NCI-H345 (cell line): ENCODE measurements at places on chromosomes 12 and 14.
A peak's percentile ranks its signal among the peaks of the same experiment; 100 is the strongest.

DNA sequence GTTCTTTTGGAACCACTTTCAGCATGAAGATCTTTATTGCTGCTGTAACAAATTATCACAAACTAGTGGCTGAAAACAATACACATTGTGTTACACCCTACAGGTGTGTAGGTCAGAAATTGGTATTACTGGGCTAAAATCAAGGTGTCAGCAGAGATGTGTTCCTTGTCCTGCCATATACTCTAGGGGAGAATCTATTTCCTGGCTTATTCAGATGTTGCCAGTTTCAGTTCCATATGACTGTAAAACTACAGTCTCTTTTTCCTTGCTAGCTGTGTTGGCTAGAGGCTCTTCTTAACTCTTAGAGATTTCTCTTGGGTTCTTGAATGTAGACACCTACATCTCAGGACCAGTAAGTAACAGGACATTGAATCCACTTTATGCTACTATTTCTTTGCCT, 215.6 kb upstream of the PPFIA2 start:
- DNase-seq: no peak

DNA sequence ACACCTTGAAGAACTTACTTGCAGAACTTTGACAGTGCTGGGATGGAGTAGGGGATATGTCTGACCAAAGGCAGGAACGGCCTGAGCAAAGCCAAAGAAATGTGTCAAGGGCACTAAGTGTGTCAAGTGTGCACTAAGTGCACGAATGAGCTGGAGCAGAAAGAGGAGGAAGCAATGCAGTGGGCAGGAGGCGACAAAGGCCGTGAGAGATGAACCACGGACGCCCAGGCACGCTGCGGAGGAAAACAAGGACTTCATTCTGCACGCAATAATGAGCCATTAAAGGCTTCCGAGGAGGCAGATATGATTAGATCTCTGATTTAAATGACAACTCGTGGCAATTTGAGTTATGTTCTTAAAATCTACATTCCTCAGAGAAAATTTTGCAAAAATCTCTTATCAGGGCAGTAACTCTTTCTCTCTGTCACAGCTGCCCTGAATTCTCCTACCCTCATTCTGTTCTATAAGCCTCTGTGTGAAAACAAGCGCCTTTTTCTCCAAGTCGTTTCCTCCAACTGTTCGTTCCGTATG, 25.3 kb downstream of the GRIN2B start:
- no peak for DNase-seq

GRCh38 chr12:60863421-60863820, 1267.6 kb downstream of the SLC16A7 start:
- no peak for DNase-seq

DNA sequence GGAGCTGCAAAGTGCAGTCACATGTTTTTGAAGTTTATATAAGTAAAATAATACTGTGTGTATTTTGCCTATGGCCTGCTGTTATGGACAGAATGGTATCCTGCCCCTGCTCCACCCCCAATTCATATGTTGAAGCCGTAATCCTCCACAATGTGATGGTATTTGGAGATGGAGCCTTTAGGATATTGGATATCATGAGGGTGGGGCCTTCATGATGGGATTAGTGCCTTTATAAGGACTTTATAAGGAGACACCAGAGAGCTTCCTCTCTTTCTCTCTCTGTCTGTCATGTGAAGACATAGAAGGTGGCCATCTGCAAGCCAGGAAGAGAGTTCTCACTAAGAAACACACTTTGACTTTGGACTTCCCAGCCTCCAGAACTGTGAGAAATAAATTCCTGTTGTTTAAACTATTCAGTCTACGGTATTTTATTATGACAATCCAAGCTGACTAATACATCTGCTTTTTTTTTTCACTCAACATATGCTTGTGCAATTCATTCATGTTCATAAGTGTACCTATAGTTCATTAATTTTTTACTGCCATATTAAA, 3.1 kb upstream of the CHPT1 start:
- no peak for DNase-seq

DNA sequence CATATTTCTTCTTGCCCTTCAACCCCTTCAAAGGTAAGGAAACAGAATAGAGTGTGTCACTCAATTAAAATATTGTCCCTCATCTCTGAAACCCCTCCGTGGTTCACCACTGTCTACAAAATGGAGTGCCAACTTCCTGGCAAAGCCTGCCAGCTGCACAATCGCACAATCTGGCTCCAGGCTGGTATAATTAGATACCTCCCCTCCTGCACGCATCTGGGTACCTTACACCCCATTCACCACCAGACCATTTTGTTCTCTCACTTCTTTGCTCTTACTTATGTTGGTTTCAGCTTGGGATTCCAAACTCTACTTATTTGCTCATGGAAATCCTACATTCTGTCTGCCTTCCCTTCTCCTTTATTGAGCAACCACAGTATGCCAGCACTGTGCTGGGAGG, 314.9 kb downstream of the NUAK1 start:
- no peak for DNase-seq

GRCh38 chr14:102717276-102717675, 60.0 kb upstream of the TRAF3 start:
- DNase-seq: no peak

GRCh38 chr14:63924375-63924774, 71.6 kb downstream of the SYNE2 start:
- DNase-seq: no peak

DNA sequence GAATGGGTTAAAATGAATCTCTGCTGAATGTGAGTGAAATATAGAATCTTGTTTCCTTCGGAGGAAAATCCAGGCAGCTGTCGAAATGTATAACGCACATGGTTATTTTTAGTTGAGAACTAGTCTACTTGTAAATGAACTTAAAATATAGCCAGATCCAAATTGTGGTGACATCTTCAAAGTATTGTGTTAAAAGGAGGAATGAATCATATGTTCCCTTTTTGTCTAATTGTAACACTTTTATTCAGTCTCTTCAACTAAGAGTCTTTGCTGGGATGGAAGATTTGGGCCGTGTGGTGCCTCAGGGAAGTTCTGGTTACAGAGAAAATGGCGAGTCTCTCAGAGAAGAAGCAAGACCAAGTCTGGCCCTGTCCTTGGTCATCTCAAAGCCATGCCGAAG, 82.5 kb downstream of the SLC4A8 start:
- no peak for DNase-seq

- DNase-seq: no peak
Measured at GRCh38 chr14:68124979-68125731, 305.6 kb downstream of the RAD51B start.

GRCh38 chr14:96309896-96310330, 53.2 kb downstream of the ATG2B start:
- DNase-seq: no peak

GRCh38 chr12:47155457-47156166, 75.9 kb upstream of the AMIGO2 start:
- no peak for DNase-seq

DNA sequence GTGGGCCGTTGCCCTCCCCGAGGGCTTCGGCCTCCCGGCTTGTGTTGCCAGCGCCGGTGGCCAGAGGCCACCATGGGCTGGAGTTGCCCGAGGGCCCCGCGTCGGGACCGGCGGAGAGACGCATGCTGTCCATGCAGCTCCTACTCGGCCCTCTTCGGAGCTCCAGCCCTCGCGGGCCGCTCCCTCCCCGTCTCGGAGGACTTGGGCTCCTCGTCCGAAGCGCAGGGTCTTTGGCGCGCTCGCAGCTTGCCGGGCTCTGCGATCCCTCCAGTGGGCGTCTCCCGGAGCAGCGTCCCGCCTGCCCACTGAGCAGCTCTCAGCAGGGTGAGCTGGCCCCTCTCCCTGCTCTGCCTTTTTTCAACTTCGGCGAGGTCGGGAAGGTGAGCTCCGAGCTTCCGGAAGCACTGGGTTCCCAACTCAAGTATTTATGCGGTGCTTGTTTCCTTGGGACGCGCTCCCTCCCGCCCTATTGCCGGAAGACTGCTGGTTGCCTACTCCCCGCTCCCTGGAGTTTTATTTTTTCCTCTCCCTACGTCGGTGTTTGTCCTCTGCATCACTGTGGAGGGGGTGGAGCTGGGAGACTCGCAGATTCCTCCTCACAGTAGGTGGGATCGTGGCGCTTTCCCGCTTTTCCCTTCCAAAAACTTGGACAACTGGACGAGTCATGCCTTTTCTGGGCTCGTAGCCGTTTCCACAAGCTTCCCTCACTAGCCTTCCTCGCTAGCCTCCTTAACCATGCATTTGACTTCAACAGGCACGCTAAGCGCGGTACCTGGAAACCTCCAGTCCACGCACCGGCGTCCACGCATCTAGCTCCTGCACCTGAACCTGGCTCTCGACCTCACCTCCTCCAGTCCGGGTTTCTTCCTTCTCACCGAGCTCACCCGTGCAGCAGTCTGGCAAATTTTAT, at the start of gene AVPR1A:
Gene AVPR1A, minus strand, starts transcription at position 489 of the 910 bp plus-strand sequence. Its CDS starts 365 bp downstream, at position 124.
- peak; percentile 65 for DNase-seq

GRCh38 chr12:26374934-26375680, 179.7 kb downstream of the SSPN start:
- no peak for DNase-seq

DNA sequence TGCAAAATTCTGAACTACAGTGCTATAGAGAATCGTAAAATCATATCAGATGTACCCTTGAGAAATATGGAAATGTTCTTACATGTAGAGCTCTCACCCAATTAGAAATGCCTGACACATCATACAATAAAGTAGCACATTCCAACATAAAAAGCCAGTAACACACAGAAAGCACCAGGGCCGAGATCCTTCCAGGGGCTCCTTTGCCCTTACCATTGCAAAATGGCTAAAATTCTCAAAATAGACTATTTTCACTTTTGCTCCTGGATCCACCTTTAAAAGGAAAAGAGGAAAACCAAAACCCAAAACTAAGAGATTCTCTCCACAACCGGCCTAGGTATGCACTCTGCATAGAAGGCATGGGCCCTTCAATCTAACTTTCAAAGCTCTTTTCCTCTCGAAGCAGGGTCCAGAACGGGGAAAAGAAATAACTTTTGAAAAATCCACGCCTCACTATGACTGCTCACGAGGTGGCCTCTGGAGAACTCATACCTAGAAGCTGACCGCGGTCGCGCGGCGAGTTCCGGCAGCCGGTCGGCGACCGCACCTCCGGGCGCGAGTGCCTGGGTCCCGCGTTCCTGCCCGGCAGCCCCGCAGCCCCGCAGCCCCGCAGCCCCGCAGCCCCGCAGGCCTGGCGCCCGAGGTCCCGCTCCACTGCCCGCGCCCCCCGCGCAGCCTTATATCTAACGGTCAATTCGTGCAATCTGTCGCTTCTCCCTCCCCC, 2.7 kb downstream of the OTX2 start:
- DNase-seq: no peak

DNA sequence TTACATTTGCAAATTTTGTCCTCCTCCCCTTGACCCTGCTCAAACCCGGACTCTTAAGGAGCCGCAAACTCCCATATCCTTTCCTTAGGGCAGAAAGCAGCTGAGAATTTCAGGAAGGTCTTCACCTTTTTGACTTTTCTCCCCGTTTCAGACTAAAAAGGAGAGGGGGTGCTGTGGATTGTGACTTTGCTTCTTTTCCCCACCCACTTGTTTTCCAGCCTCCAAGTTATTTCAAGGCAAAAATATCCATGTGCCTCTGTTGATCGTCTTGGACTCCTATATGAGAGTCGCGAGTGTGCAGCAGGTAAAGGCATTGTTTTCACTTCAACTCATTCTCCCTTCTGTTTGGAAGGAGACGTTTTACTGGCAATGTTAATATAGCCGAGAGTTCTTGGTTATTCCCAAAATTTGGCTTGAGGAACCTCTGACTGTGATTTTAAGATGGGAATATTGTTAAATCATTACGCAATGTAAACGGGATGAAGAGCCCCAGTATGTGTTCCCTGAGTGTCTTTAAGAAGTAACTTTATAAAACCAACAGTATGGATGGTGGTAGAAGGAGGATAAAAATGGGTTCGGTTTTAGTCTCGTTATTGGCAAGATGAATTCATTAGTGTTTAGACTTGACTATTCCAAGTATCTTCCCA, 663 bp downstream of the LRRK2 start:
- no peak for DNase-seq

DNA sequence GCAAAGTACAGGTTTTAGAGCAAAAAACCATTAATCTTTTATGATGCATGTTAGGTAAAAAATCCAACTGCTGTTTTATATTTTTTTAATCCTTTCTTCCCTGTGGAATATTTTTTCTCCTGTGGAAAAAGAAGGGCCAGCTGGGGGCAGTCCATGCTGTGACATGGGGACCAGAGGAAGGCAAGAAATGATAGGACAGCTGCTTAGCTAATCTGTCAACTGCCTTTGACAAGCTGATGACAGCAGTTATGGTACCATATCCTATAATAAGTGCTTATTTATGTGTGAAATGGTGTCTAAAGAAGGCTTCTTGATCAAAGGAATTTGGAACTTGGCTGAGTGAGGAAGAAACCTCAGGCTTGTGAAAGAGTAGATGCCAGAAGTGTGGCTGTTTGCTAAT, 452.4 kb upstream of the NOVA1 start:
- DNase-seq: no peak

- DNase-seq: no peak
Measured at GRCh38 chr14:54052696-54053385, 96.2 kb upstream of the BMP4 start.

- no peak for DNase-seq
Measured at GRCh38 chr14:66629499-66629898, 121.6 kb downstream of the GPHN start.

- DNase-seq: no peak
Measured at GRCh38 chr12:29212682-29213403, 63.8 kb downstream of the FAR2 start.

DNA sequence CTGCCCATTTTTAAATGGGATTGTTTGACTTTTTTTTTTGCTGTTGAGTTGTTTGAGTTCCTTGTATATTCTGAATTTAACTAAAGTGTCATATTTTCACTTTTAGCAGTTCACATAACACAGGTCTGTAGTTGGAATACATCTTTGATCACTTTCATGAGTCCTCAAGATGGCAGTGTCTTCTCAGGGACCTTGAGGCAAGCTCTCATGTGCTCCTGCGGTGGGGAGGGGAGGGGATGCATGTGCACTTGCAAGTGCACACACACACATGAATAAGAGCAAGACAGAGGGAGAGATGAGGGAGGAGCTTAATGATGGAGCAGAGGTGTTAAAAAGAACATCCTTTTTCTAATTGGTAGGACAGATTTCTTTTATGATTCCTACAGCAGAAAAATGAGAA, 291.4 kb upstream of the OR4E1 start:
- DNase-seq: no peak

GRCh38 chr12:57434517-57435223, at the start of gene INHBC:
INHBC (plus strand) TSS chr12:57434784; CDS start chr12:57434887, 103 bp downstream.
- no peak for DNase-seq

DNA sequence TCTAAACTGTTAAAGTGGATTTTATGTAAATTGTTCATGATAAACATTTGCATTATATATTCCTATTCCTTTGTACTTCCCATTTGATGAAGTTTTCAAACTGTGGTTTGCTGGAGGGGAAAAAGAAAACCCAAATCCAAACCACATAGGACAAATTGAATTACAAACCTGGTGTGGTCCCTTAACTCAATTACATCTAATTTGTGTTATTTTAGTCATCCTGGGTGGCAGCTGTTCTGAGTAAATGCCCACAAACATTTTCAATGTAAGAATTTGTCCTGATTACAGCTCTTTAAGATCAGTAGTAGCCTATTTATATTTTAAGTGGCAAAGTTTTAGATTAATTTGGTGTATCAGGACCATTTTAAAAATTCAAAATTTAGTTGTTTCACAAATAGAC, 153.9 kb downstream of the RAD51B start:
- no peak for DNase-seq

GRCh38 chr12:79217306-79217705, 352.7 kb downstream of the SYT1 start:
- peak; percentile 41 for DNase-seq

GRCh38 chr14:78131616-78132015, 38.6 kb upstream of the NRXN3 start:
- no peak for DNase-seq
